Keratinocyte (primary cell): ENCODE measurements at places on chromosomes 11 and 22.

GRCh38 chr11:122030286-122030685 is 85.7 kb downstream of the BLID start:
- DNase-seq = no peak

DNA sequence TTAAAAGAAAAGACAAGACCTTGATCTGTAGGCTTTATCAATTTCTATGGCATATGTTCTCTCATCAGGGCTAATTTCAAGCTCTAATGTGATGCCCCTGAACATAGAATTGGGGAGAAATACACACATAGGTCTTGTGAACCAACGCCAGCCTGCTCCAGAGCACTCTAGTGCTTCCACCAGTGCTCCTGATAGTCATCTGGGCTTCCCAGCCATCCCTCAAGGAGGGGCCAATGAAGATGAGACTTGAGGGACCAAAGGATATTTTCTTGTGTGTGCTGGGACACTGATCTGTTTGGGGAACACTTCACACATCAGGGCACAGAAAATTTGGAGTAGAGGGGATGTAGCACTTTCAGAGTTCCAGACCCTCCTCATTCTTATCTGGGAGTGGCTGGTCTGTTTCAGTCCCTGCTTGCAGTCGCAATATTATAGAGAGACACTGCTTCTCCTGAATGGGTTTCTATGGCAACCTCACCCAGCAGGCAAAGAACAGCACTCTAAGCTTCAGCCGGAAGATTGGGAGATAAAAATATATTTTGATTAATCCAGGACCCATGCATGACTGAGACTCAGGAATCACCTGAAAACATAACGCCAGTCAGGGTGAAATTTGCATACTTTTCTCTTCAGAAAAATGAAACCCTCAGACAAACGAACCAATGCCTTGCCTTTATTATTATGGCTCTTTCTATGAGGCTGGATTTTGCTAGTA is 28.4 kb upstream of the SCN3B start:
- DNase-seq = no peak

DNA sequence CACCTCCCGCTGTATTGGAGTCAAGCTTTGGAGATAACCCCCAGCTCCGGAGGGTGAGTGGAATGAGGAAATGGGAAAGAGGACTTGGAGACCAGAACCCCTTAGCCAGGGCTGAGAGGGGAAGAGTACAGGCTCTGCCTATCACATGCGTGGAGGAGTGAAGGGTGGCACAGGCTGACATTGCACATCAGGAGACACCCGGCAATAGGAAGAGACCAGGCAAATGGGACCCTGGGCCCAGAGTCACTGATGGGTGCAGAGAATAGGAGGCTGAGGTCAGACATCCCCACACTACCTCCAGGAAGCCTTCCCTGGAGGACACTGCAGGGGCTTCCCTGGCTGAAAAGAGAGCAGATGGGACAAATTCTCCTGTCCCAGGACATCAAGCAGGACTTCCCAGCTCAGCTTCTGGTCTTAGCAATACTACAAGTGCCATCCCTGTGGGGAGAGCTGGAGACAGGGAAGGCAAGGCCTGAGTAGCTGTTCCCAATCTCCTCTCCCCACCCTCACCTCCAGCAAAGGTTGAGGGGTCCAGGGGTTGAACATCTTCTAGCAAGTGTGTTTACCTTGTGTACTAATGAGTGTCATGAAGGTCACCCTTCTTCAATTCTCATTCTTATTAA is 160.7 kb downstream of the BUD13 start:
- no peak for DNase-seq

GRCh38 chr11:46099963-46100316 is 21.3 kb downstream of the PHF21A start:
- no peak for DNase-seq

DNA sequence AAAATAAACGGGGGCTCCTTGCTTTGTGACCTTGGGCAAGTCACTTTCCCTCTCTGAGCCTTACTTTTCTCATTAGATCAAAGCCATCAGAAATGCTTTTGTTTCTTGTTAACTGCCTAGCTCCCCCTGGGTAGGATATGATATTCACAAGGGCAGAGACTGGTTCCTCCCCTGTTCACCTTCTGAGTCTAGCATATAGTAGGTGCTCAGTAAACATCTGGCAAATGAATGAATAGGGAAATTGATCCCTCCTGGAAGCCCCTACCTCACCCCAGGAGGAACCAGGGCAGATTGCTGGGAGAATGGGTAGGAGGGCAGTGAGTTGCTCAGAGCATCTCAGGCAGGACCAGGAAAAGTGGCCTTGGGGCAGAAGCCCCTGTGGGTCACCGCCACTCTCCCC is 6.6 kb upstream of the SAC3D1 start:
- no peak for DNase-seq

DNA sequence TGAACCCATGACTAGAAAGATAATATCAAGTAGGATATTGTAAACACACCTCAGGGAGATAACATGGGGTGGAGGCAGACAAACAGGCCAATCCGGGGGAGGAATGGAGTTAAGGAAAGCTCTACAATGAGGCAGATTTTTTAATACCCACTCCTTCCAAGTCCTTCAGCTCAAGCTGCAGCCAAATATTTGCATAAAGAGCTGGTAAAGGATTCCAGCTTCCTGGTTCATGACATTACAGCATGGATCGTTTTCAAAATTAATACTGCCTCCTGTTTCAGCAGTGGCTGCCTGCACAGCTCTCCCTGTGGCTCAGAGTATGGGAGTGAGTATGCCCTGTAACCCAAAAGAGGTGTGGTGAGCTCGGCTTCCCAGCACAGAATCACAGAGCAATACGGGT is 5.1 kb downstream of the POU2AF3 start:
- DNase-seq = no peak

DNA sequence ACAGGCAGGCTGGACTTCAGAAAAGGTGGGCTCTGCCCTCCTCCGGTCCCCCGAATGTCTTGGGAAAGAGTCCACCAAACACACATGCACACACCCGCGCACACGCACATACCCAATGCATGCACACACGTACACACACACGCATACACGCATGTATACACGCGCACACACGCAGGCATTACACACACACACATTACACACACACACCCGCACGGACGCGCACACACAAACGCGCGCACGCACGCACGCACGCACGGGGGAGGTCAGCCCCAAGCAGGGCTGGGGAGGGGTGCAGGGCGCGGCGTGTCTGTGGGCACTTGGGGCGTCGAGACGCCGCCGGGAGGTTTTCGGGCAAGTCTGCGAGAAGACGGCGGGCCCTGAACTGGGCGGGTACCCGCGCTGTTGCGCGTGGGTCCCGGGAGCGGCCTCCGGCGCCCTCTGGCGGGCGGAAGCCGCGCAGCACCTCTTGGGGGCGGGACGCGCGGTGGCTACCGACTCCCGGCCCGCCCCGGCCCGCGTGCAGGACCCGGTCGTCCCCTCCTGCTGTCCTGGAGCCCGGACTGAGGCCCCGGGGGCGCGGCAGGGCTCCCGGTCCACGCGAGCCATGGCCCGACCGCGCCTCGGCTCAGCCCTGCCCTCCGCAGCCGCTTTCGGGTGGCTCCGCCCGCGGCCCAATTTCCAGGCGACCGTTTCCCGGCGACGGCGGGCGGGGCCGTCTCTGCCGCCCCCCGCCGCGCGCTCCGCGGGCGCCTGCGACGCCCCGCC is 3.6 kb downstream of the SEPTIN5 start:
- DNase-seq = no peak

- no peak for DNase-seq
Measured at GRCh38 chr22:44130076-44130711, 50.5 kb upstream of the PARVG start.

GRCh38 chr22:44186737-44187136 is 6.0 kb downstream of the PARVG start:
- DNase-seq = no peak

DNA sequence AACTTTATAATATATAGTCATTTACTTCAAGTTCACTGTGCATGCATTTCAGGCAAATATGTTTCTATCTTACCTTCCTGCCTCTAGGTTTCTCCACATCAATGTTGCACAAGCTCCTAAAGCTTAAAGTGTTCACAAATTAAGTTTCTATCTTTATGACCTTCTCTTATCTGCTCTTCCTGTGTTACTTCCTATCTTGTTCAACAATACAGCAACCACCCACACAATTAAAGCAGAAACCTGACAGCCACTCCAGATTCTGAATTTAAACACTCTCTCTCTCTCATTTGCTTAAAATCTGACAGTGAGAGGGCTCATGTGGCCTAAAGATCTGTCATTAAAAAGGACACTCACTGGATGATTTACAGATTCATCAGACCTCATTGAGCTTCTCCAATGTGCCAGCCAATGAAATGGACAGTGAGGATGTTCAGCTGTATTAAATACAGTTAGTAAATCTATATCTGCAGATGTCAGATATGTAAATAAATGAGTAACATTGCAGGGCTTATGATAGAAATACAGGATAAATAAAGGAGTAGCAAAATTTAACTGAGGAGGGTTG is 10.9 kb downstream of the PDGFD start:
- no peak for DNase-seq

GRCh38 chr11:72141066-72141465 is 5.5 kb downstream of the FOLR3 start:
- DNase-seq = peak; percentile 61

DNA sequence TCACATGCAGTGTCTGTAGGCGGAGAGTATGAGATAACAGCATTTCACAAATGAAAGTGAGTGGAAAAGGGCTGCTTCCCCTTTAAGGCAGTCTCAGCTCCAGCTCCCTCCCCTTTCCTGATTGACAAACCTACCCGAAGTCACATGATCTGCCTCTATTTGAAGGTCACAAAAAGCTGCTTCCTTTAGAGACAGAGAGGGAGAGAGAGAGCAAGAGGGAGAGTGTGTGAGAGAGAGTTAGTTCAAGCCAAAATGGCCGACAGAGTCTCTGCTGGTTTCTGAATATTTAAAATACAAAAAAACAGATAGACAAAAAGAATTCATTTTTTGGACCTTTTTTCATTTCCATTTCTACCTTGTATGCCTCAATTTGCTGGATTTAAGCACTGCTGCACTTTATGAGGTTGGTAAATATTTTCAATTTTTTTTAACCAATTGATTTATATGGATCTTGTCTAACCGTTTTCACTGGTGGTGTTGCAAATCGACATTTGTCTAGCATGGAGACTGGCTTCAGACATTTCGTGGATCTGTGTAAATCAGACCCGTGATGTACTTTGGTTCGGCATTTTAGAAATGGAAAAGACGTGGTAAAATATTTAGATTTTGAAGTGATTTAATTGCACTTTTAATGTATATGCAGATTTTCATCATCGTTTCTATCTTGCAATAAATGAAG is at the start of gene TNRC6B:
TNRC6B (plus strand) TSS at position 188 of the 679 bp plus-strand sequence; CDS start at position 399, 211 bp downstream.
- DNase-seq = peak; percentile 82

DNA sequence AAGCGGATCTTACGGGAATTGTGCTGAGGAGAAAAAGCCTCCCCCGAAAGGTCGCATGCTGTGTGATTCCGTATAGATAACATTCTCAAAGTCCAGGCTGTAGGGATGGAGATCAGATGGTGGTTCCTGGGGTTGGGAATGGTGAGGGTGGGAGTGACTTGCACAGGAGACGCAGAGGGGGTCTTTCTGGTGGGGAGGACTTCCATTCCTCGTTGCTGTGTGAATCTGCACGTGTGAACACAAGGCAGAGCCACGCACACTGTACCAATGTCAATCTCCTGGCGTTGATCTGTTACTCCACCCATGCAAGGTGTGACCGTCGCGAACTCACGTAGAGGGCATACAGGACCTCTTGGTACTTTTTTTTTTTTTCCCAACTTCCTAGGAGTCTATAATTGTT is 59.0 kb upstream of the KCNQ1OT1 start:
- DNase-seq = no peak

- no peak for DNase-seq
Measured at GRCh38 chr11:45209891-45210699, 63.7 kb downstream of the PRDM11 start.

- no peak for DNase-seq
Measured at GRCh38 chr11:18374956-18375355, 19.4 kb upstream of the LDHA start.

- DNase-seq = no peak
Measured at GRCh38 chr11:63816166-63816565, 2.9 kb downstream of the SPINDOC start.

GRCh38 chr11:120958185-120958584 is 65.7 kb upstream of the TBCEL start:
- no peak for DNase-seq

DNA sequence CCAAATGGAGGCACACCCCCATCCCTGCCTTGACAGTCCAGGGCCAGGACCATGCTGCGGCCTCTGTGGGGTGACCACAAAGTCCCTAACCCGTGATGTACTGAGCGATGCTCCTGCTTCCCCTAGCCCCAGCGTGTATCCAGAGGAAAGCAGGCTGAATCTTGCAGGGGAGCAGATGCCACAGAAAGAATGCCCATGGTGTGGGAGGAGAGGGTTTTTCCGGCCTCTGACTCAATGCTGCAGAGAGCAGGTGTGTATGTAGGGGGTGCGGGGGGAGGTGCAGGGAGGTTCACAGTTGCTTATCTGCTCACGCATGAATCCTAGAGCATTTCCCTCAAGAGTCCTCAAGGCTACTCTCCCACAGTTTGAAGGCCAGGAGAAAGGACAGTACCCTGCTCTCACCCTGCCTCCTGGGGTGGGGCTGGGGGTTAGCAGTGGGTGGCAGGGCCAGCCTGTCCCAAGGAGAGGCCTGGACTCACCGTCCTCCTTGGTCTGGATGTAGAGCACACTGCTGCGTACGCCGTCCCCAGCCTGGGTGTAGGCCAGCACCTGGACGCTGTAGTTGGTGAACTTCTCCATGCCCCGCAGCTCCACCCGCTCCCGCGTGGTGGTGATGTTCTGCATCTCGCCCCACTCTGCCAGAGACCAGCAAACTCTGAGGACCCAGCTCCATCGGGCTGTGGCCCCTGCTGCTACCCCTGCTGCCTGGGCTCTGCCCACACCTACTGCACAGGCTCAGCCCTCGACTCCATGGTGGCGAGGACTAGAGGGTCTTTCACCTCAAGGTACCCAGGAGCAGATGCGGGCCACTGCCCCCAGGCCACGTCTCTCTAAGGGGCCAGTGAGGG is 130.8 kb downstream of the CEP164 start:
- DNase-seq = peak; percentile 4

DNA sequence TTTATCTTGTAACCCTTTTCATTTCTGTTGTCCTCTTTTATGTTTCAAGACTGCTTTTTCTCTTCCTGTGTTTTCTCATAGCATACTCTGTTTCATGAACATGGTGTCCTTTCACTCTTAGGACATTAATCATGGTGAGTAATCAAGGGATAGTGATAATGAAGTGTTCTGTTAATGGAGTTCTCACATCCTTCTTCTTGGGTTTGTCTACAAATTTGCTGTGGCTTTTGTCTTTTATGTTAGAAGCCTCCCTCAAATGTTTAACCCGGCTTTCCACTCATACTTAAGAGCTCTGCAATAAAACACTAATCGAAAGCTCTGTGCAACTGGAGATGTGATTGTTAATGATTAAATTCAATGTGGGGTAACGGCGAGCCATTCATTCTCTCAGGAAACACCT is 593.6 kb downstream of the NELL1 start:
- no peak for DNase-seq

DNA sequence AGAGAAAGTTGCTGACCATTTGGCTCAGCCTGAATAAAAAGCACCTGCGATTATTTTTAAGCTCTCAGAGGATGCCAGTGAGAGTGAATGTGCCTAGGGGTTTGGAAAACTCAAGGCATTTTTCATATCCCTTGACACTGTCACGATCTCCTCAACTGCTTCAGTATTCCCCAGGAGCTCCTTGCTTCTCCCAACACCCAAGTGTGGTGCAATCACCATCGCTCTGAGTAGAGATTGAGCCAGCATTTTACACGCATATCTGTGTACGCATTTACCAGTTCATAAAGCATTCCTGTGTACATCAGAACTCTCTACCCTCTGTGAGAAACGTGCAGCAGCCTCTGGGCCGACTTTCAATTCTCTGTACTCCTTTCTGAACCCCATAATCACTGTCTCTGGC is 1.3 kb downstream of the SRRD start:
- DNase-seq = no peak

- no peak for DNase-seq
Measured at GRCh38 chr11:68950762-68951161, 30.0 kb downstream of the MRGPRD start.
